ENCODE measurements at places on chromosomes 13 and 19.

DNA sequence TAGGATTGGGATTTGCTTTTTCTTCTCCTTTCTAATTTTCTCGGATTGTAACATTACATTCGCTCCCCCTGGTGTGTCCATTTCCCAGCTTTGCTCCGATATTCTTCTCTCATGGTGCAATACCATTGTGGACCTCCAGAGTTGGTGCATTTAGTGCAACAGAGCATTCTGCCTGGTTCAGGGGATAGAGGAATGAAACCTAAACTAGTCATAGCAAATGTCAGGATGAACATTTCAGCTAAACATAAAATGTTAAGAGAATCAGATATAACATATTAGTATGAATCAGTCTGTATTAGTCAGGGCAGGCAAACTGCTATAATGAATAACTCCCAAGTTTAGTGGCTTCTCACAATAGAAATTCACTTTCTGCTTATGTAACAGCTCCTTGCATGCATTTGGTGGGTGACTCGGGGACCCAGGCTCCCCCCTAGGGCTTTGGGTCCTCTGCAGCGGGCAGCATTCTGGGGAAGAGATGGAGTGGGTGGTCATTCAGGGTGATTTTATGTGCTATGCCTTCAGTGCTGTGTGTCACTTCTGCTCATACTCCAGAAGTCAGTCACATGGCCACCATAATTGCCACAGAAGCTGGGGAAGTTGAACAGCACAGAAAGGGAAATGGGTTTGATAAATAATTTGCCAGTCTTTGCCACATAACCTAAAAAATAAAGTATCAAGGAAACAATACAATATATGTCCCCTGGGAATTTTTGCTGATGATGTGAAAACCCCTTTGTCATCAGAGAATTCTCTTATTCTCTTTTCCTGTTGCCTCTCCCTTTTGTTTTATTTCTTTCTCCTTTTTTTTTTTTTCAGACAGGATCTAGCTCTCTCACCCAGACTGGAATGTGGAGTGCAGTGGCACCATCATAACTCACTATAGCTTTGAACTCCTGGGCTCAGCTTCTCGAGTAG lies 111.0 kb downstream of the HSPH1 start:
- DNase-seq, result no peak

GRCh38 chr19:29587518-29587986 lies 18.5 kb upstream of the POP4 start:
- no peak for DNase-seq

- DNase-seq, result no peak
These were observed 87.7 kb downstream of the ERCC5 start for GRCh38 chr13:102933523-102933922.

DNA sequence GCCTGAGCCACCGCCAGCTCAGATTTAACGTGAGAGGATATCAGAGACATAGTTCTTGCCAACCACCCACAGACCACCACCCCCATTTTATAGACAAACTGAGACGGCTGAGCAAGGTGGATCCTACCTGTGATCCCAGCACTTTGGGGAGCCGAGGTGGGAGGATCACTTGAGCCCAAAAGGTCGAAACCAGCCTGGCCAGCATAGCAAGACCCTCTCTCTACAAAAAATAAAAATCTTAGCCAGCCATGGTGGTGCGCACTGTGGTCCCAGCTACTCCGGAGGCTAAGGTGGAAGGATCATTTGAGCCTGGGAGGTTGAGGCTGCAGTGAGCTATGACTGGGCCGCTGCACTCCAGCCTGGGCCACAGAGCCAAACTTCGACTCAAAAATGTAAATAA lies 30.6 kb upstream of the NDUFS7 start:
- DNase-seq, result no peak

- no peak for DNase-seq
These were observed 1.1 kb upstream of the GJA3 start for GRCh38 chr13:20161951-20162300.

- DNase-seq, result no peak
These were observed 28.4 kb downstream of the CRTC1 start for GRCh38 chr19:18711893-18712292.

DNA sequence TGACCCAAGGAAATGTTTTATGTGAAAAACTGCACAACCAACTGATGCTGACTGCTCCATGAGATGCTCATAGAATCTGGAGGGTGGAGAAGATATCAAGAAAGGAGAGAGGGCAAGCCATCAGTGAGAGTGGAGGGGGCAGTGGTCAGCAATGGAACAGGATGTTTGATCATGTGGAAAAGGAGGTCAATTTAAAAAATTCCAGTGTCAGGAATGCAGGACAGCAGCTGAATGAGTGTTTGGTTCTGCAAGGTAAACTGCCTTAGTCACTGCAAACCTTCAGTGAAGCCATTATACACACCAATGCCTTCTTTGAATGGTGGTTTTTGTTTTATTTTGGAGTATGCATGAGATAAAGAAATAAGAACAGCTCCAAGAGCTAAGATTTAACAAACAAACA lies 121.5 kb downstream of the FGF14 start:
- no peak for DNase-seq

- no peak for DNase-seq
These were observed 19.7 kb downstream of the ACOD1 start for GRCh38 chr13:76968041-76968440.

- no peak for DNase-seq
These were observed 71.8 kb upstream of the TSHZ3 start for GRCh38 chr19:31421082-31421481.

- DNase-seq, result no peak
These were observed 11.6 kb upstream of the RASA3 start for GRCh38 chr13:114143806-114144605.

DNA sequence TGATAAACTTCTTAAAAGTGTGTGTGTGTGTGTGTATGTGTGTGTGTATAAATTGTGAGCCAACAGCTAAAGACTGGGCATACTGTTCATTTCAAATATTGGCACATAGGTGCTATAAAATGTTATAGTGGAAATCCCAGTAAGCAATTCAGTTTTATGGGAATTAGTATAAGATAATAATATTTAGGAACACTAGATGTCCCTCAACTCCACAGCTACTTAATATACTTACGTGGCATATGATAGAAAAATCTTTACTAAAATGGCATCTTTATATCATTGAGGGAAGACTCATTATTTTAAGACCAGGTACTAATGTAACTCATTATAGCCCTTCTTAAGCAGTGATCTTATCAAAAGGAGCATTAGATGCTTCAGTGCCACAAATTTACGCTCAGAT lies 266.2 kb downstream of the MAB21L1 start:
- DNase-seq, result no peak
